NCI-H2081 treated with DMSO at 0.1 percent for 48 hours (cell line): ENCODE measurements at places on chromosomes 6 and 20.

DNA sequence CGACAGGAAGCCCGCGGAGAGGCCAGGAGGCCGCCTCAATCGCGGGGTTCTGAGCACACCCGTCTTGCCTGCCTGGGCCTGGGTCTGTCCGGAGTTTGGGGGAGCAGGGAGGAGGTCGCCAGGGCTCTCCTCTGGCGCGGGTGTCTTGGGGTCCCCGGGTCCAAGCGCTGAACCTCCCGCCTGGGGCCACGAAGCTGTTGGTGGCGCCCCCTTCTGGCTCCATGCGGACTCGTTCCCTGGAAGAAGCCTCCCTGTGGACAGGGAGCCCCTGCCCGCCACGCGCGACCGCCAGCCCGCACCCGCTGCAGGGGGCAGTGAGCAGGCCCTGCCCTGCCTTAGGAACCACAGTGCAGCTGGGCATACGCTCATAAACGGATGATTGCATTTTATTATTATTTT, 44.7 kb downstream of the MCUR1 start:
- no peak for DNase-seq

GRCh38 chr20:675033-675452, 559 bp downstream of the SCRT2 start:
- no peak for DNase-seq

DNA sequence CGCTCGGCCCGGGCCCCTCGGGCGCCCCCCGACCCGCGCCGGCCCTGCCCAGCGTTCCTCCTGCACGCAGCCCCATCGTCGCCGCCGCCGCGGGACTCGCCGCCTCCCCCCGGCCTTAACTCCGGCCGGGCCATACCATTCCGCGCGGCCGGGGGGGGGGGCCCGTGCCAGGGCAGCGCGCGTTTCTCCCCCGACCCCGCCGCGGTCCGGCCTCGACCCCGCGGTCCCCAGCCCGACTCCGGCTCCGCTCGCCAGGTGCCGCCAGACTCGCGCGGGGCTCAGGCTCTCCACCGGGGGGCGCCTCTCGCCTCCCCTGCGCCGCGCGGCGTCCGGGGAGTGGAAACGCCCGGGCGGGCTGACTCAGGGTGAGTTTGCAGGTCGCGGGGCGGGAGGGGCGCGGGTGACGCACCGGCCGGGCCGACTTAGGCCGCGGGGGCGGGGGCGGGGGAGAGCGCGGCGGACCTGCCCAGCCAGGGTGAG, at the start of gene SRXN1:
SRXN1 (minus strand) TSS at position 91 of the 480 bp plus-strand sequence; CDS start at position 76, 15 bp downstream.
- no peak for DNase-seq

DNA sequence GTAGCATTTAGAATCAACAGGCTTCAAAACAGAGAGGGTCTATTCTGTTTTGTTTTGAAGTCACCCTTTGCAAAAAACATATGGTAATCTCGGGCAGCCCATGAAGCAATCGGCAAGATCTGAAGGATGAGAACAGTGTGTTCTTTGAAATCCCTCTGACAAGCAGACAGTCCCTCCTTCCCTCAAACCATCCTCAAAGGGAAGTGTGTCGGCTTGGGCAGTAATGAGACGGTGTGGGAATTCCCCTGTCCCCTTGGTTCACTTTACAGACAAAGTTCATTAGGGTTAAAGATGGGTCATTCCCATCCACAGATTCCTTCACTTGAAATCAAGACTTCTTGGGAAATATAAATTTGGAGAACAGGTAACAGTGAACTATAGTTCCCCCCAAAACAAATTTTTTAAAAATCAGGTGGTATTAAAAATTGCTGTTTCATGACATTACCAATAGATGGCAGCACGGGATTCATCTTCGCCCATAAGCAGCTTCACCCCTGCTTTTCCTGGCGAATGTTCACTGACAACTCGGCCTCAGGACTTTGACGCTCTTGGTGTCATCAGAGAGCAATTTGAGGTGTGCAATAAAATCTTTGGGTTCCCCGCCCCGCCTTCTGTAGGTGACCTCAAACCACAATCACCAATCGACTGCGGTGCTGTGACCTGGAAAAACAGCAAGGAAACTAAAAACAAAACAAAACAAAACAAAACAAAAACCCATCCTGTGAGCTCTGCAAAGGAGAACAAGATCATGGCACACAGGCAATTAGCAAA, 159.3 kb upstream of the TNFAIP3 start:
- peak; percentile 21 for DNase-seq

GRCh38 chr6:4460586-4461475, 315.4 kb upstream of the CDYL start:
- no peak for DNase-seq

GRCh38 chr6:100426241-100426640, 38.5 kb downstream of the SIM1 start:
- DNase-seq: no peak

DNA sequence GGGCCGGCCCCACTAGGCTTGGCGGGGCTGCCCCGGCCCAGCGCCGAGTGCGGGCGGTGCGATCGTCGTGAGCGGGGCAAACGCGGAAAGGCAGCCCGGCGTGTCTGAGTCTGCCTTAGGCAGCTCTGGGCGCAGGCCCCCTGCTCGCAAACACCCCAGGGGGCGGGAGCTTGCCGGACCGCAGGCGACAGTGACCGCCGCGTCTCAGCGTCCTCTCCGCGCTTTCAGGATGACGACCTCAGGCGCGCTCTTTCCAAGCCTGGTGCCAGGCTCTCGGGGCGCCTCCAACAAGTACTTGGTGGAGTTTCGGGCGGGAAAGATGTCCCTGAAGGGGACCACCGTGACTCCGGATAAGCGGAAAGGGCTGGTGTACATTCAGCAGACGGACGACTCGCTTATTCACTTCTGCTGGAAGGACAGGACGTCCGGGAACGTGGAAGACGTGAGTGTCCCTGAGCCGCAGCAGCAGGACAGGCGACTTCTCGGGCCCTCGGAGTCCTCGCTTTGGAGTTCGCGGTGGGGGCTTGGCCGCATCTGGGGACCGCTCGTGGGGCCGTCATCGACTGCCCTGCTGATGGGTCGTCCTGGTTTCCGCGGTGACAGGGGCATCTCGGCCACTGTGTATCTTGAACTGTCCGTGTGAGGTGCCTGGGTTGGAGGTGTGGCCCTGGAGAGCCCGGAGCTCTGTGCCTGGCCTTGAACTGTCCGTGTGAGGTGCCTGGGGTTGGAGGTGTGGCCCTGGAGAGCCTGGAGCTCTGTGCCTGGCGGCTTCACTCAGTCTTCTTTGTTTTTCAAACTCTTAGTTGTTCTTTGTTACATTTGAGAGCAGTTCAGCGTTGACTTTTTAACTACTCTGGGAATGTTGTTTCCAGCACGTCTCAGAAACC, 786 bp downstream of the ADRM1 start:
- no peak for DNase-seq

GRCh38 chr6:116515141-116515540, 3.7 kb downstream of the CALHM5 start:
- no peak for DNase-seq

DNA sequence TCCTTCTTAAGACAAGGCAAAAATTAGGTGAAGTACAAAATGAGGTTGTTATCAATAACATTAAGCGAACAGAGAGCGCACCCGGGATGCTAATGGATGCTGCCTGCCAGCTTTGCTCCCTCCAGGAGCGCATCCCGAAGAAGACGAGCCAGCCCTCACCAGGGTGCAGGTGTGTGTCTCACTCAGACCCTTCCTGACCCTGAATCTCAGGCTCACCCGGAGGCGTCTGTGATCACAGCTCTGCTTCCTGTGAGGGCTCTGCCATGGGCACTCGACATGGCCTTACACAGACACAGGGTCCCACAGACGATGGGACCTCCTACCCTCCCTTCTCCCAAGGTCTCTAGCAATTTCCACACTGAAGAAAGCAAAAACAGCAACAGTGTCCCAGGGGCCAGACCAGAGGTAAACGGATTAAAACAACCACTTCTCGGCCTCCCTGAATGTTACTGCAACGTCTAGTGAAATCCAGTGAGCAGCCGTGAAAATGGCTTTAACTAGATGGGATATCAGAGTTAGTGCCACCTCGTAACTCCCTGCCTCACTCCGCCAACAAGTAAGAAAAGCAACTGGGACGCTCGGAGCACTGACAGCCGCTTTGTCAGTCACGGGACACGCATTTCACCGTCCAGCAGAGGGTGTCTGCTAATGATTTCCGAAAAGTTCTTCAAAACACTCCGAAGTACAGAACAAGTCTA, 11.7 kb downstream of the ZBTB46 start:
- no peak for DNase-seq

GRCh38 chr6:138275976-138276375, 57.7 kb upstream of the PBOV1 start:
- DNase-seq: no peak

- no peak for DNase-seq
These were observed 301.9 kb upstream of the SGK1 start for GRCh38 chr6:134619789-134620188.

DNA sequence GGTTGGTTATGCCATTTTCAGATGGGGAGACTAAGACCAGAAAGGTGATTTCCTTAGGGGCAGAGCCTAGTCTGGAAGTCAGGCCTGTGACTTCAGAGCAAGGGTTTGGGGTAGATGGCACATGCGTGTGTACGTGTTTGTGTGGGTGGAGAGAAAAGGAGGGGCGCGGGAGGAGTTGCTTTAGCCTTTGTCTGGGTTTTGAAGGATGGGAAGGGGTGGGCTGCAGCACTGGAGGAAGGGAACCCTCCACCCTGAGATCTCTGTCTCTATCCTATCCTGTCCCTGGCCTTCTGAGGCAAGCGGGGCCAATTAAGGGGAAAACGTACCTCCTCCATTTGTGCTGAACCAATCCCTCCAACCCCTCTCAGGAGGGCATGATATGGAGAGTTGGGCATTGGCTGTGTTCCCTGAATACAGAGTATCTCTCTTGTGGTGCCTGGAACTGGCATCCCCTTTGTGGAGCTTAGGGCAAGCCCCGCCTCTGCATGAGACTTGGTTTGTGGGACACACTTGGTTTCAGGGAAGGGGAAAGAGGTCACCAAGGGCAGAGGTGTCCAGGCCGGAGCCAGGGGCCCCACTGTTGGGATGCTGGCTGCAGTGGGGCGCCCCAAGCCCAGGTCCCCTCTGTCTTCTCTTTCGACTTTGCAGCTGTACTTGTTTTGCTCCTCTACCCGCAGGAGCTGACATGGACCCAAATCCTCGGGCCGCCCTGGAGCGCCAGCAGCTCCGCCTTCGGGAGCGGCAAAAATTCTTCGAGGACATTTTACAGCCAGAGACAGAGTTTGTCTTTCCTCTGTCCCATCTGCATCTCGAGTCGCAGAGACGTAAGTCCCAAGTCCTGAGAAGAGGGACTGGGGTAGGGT, at the start of gene DBNDD2:
DBNDD2 (plus strand) TSS at position 507 of the 863 bp plus-strand sequence; CDS start at position 686, 179 bp downstream.
- DNase-seq: no peak

DNA sequence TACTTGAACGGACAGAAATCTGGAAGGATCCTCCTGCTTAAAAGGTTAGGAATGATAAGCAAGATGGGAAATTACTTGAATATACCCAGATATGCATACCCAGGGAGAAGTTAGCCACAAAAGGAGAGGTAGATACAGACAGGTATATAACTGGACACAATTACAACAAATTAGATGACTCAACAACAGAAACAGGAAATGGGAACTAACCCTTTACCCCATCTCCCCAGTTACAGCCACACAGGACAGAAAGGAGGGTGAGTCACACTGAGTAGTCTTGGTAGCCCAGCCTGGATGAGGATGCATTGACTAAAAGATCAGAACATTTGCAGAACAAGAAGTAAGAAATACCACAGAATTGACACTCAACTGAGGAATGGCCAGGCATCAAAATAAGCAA, 61.2 kb downstream of the C6orf52 start:
- no peak for DNase-seq

- DNase-seq: no peak
These were observed 248.1 kb upstream of the OPRM1 start for GRCh38 chr6:153790876-153791473.

DNA sequence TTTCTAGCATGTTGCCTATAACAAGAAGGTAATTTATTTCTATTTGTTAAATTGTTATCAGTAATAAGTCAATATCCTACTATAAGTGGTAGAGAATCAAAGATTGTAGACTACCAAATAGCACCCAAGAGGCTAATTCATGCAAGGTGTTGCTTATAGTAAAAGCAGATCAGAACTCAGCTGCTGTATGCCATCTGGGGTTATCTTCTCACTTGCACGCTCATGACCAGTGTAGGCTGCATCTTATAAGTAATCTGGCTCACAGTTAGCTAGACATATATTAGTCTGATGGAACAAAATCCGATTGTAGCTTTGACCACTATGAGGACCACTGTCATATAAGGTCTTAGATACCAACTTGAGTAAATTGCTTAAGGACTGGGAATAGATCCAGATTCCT, 17.0 kb downstream of the TOP1 start:
- DNase-seq: no peak
